ENCODE measurements at places on chromosomes 1 and 21.

DNA sequence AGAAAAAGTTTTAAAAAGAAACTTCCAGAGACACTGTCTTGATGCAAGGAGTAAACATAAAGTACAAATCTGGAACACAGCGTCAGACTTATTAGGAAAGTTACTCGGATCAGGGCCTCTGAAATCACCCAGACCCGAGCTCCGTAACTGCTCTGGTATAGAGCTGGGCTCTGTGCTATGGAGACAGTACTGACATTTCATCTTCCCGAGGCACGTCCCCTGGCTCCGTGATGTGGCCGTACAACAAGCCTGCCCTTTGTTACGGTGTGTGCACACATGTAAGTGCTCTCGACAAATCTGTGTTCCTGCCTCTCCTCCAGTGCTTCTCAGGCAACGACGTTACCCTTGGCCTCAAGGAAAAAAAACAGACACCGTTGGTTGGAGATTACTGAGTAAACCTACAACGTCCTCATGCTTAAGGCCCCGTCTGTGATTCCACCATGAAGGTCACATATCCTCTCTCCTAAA, 107.0 kb upstream of the IRF2BP2 start:
- DNase-seq, result peak; percentile 33

- DNase-seq, result no peak
Measured at GRCh38 chr1:202007304-202007703, 3.1 kb upstream of the ELF3 start.

DNA sequence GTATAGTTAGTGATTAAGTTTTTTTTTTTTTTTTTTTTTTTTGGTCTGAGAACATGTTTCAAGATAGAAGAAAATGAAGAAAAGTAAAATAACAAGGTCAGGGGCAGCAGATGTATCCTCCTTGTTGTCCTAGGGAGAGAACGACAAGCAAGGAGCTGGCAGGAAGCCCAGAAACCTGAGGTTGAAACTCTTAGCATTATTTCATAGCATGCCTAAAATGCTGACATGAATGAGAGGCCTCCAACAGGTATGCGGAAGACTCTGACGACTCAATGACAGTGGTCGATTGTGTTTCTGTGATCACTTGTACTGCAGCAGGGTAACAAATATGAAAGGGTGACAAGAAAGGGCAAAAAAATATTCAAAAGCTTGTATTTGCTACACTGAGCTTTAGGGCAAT, 415.9 kb downstream of the PLA2G4A start:
- no peak for DNase-seq

GRCh38 chr1:41485605-41486004, 1.1 kb upstream of the EDN2 start:
- no peak for DNase-seq

DNA sequence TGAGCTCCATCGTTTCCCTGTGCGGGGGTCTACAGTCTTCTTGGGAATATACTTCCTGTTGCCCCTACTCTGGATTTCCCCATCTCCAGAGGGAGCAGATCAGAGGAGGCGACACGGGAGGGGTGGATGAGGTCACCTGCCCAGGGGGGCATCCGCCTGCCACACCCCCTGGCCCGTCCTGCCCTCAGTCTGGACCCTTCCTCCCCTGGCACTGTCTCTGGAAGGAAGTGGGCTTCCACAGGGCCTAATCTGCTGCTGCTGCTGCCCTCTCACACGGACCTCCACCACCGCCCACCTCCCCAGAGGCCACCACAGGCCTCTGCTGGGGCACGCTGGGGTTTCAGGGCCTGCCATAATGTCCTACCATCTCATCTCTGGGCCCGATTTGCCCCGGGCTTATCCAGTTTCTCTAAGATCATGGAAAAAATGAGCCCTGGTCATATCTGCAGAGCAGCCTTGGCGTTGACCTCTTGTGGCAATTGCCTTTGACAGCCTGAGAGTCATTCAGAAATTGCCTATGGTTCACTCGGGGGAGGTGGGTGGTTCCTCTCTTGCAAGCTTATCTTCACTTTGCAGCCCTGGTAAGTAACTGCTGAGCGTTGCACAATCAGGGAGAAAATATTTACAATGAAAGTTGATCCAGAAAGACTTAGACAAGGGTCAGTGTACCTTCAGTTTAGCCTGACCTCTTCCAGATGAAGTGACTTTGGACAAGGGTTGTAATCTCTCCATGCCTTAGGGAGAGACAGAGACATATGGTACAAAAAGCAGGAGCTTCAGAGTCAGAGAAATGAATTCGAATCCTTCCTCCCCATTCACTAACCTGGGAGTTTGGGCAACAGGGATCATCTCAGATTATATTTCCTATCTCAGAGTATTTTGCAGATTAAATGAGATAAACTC, 252.4 kb downstream of the TOMM20 start:
- no peak for DNase-seq

DNA sequence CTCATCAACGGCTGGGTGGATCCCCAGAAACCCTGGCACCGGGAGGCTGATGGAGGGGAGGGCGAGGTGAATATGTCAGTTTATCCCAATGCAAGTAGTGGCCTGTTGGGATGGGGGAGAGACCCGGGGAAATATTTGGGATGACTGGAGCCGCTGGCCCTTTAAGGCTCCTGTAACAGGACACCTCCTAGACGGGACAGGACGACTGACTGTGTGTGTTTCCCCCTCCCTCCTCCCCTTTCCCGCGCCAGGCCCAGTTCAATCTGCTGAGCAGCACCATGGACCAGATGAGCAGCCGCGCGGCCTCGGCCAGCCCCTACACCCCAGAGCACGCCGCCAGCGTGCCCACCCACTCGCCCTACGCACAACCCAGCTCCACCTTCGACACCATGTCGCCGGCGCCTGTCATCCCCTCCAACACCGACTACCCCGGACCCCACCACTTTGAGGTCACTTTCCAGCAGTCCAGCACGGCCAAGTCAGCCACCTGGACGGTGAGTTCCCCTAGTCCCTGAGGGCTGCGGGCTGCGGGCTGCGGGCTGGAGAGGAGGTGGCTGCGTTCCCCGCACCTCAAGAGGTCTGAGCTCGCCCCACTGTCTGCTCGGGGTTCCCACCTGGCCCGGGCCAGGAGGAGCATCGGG, 44.8 kb upstream of the CCDC27 start:
- no peak for DNase-seq

- DNase-seq, result peak; percentile 25
Measured at GRCh38 chr1:170215072-170215885, 69.5 kb downstream of the NTMT2 start.

DNA sequence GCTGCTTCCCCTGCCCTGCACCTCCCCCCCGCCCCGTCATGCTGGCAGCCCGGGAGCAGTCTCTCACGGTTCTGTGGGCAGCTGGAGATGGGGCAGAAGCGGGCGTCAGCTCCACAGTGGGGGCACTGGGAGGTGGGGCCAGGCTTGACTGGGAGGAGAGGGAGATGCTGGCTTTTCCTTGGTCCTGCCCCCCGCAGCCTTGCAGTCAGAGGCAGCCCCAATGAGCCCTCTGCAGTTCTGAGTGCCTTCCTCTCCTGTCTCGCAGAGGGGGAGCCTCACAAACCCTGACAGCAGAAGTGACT, 21.7 kb downstream of the ARHGEF10L start:
- peak; percentile 45 for DNase-seq

DNA sequence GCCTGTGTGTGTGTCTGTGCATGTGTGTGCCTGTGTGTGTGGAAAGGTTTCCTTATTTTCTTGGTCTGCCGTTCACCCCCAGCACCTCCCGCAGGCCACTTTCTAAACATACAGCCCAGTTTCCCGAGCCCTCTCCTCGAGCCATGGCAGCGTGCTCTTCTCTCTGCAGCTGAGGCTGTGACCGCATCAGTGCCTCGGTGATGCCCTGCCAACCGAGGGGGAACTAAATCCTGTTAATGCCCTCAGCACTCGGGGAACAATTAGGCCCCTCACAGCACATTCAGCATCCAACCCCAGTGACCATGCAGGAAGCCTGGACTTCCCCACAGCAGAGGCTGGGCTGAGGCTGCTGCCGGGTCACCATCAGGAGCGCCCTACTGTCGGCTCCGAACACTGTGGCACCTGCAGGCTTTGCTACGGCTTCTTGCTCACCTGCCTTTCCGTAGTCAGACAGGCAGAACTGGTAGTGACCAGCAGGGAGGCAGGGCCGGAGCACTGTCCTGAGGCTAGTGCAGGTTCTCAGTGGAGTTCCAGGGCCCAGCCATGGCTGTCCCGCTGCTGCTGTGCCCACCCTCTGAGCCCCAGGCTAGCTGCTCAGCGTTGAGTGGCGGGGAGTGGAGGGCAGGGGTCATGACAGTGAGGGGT, 8.1 kb downstream of the GPR137B start:
- peak; percentile 82 for DNase-seq
